ENCODE measurements at places on chromosomes 13 and 19.

DNA sequence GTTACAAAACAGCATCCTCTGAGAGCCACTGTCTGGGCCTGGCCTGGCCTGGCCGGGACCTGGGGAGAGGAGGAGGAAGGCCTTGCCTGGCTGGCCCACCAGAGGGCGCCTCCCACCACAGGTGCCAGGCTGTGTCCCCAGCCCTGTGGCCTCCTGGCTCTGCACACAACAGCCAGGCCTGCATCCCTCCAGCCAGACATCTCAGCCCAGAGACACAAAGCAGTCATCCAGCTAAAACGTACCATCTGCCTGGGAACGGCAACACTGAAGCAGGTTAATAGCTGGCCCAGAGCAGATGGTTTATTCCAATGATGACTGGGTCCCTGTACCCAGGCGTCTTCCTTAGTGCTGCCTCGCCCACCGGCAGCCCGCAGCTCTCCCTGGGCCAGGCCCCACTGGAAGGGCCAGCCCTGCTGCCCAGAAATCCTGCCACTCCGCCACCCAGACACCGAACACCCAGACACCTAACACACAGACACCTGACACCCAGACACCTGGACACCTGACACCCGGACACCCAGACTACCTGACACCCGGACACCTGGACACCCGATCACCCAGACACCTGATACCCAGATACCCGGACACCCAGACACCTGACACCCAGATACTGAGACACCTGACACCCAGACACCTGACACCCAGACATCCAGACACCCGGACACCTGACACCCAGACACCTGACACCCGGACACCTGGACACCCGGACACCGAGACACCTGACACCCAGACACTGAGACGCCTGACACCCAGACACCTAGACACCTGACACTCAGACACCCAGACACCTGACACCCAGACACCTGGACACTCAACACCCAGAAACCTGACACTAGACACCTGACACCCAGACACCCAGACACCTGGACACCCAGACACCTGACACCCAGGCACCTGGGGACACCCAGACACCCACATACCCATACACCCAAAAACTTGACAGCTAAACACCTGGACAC, 20.1 kb downstream of the C19orf12 start:
- DNase-seq = no peak

- no peak for DNase-seq
Observed at GRCh38 chr13:33134213-33134612, 118.0 kb downstream of the KL start.

GRCh38 chr19:10882108-10882457, 10.7 kb downstream of the CARM1 start:
- DNase-seq = no peak

- no peak for DNase-seq
Observed at GRCh38 chr13:106115081-106115480, 420.4 kb downstream of the EFNB2 start.

- DNase-seq = no peak
Observed at GRCh38 chr13:47252627-47253026, 355.8 kb upstream of the HTR2A start.

- no peak for DNase-seq
Observed at GRCh38 chr19:821231-821824, 427 bp downstream of the PLPPR3 start.

GRCh38 chr13:49455007-49455398, 10.9 kb downstream of the SETDB2 start:
- DNase-seq = no peak

GRCh38 chr19:11685676-11686650, 52.8 kb downstream of the ZNF823 start:
- no peak for DNase-seq

- no peak for DNase-seq
Observed at GRCh38 chr19:4866595-4867424, 657 bp downstream of the PLIN3 start.

DNA sequence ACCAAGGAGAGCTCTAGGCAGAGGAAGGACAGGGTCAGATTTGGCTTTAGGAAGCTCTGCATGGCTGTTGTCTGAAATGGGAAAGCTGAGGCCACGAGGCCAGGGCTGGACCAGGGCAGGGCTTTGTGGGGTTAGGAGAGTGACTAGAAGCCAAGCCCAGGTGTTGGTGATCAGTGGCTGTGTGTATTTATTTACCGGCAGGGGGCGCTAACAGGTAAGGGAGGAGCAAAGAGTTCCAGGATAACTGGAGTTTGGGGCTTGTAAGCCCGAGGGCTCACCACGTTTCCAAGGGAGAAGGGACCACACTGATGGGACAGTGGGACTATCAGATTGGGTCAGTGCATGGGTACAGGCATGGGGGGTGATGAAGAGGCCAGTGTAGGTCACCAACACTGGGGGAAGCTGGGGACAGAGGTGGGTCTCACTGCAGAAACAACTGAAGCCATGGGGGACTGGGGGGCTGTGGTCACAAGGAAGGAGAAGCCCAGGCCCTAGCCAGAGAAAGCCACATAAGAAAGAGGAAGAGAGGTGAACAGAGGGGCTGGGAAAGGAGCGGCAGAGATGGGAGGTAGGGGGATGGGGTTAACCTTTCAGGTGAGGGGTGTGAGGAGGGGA, 3.9 kb downstream of the TMEM147 start:
- peak; percentile 67 for DNase-seq

- DNase-seq = no peak
Observed at GRCh38 chr19:1220976-1221903, 15.7 kb downstream of the STK11 start.

GRCh38 chr13:75723901-75724300, 87.8 kb downstream of the LMO7 start:
- DNase-seq = no peak

DNA sequence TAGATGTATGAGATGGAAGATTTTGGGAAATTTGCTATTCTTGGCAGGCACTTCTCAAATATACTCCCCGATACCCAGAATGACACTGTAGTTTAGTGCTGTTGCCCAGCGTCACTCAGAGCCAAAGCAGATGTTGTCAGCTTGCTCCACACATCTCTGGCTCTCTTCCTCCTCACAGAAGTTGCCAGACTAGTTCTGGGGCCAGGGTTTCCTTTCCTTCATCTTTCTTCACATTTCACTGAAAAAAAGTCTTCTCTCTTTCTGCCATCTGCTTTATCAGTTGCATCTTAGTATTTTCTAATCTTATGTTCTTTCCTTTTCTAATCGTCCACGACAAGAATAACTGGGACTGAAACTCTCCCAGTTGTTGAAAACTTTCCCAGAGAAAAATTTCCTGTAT, 251.4 kb downstream of the RGCC start:
- no peak for DNase-seq

DNA sequence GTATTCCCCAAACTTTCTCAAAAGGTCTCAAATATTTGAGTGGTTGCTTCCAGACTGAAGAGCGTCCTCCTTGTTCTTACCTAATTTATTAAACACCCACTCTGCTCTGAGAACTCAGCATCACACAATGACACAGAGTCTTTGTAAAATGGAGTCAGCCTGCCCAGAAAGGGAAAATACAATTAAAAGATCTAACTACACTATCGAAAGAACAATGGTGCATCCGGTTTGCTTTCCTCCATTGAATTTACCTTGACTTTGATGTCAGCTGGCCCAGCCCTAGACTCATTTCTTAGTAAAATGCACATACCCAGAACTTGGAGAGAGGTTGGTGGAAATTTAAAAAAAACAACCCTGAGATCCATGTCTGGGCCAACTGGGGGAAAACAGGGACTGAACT, 120.7 kb upstream of the SERP2 start:
- no peak for DNase-seq

- DNase-seq = no peak
Observed at GRCh38 chr19:50384685-50385535, 763 bp downstream of the POLD1 start.

- DNase-seq = no peak
Observed at GRCh38 chr13:62194371-62194770, 778.7 kb upstream of the PCDH20 start.

- no peak for DNase-seq
Observed at GRCh38 chr13:48040896-48041295, 3.4 kb downstream of the NUDT15 start.

DNA sequence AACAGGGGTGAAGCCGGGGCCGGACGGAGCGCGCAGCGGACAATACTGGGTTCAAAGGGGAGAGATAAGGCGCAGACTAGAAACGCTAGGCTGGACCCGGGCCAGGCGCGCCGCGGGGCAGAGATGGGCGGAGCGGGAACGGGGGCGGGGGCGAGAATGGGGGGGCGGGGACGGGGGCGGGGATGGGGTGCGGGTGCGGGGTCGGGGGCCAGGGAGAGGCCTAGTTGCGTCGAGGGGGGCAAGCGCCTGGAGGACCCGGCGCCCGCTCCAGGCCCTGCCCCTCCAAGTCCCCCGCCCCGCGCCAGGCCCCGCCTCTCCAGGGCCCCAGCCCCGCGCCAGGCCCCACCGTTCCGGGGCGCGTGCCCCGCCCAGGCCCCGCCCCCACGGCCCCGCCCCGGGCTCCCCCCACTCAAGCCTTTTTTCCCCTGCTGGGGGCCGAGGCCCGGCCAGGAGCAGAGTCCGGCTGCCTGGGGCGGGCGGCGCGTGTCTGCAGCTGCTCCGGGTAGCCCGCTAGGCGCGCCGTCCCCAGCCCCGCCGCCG, at the start of gene CERS4:
Gene CERS4 (plus strand): TSS at position 449 of the 540 bp plus-strand sequence. CDS start 41,707 bp downstream, outside the sequence.
- peak; percentile 34 for DNase-seq

DNA sequence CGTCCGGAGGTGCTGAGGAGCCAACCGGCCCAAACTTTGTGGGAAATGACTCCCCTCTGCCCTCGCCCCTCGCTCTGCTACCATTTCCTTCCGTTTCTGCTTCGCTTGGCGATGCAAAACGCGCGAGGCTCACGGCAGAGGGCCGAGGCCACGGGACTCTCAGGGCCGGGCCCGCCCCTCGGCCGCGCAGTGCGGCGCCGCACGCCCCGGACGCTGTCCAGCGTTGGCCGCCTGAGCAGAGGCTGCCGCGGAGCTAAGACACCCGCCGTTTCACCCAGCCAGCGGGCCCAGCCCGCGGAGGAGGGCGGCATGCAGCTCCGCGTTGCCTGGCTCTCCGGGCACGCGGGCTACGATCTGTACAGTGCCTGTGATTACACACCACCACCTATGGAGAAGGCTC, 2.1 kb upstream of the ZNF578 start:
- DNase-seq = no peak

GRCh38 chr13:69423844-69424243, 683.8 kb upstream of the ATXN8OS start:
- DNase-seq = no peak

- DNase-seq = no peak
Observed at GRCh38 chr13:46860722-46861121, 36.1 kb downstream of the HTR2A start.

DNA sequence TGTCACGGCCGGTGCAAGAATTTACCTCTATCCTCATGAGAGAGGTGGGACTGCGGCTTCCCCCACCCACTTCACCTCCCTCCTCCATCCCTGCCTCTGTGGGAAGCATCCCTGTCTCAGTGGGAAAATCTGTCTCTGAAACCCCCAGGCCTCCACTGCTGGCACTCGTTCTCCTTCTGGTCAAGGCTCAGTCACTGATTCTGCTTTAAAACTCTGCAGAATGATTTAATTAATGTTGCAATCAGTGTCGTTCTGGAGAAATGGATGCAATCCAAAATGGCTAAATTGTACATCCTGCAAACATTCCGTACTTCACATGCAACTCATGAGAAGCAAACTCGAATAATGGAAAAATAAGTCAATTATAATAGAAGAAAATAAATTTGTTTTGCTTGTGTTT, 5.6 kb downstream of the RASL11A start:
- no peak for DNase-seq

DNA sequence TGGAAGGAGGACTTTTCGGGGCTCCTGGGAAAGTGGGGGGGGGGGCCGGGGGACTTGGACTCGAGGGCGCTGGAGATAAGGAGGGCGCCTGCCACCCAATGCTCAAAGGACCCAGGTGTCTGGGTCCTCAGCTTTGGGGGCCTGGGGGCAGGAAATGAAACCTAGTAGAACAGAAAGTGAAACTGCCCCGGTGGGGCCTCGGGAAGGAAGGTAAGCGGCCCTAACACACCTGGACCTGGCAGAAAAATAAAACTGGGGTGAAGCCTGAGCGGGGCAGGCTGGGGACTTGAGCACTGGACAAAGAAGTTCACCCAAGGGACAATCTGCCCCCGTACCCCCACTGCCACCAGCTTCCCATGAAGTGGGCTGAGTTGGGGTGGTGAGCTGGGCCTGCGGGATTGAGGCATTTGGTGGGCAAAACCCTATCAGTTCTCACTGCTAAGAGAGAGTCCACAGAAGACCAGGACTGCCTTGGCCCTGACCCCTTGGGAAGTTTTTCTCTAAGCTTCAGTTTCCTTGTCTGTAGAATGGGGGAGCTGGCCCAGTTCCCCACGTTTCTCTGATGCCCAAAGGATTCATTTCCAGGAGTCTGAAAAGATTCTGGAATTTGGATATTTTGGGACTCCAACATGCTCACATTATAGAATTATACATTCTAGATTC, 2.3 kb downstream of the PRKD2 start:
- DNase-seq = no peak

GRCh38 chr13:48938308-48938943, 37.3 kb upstream of the FNDC3A start:
- no peak for DNase-seq

DNA sequence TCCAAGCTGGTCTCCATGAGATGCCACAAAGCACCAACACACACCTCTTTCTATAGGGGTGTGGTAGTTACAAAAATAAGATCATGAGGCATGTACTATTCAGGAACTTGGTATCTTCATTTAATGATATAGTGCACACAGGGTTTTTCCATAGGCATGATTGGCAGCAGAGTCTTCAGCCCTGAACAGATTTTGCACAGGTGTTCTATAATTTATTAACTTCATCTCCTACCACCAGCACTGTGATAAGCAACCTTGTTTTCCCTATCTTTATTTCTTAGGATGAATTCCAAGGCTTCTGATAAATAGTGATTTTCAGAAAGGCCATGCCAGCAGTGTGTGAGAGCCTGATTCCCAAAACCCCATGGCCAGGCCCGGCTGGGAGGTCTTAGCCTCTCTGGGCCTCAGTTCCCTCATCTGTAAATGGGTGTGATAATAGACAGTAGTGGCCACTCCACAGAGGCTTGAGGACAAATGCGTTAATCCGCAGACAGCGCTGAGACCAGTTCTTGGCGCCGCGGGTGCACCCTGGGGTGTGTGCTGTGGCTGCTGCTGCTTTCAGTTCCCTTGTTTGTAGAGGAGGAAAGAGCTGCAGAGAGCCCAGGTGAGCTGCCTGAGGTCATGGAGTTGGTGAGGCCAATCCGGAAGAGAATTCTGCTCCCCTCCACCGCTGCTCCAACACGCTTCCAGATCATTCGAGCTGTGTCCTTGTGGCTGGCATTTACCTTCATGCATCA, 33.1 kb downstream of the DHRS12 start:
- no peak for DNase-seq

GRCh38 chr19:43595605-43595998, 332 bp downstream of the IRGQ start:
- no peak for DNase-seq

DNA sequence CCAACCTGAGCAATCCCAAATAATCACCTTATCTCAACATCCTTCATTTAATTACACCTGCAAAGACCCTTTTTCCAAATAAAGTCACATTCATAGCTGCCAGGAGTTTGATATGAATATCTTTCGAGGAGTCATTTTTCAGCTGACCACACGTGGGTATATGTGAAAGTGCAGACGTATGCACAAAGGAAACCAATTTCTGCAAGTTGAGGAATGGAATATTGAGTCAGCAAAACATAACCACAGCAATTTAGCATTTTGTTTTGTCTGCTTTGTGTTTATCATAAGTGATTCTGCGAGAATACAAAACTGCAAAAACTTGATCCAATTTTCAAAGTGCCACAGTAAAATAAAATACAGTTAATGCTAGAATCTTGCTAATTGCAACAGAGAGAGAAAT, 295.9 kb downstream of the SUCLA2 start:
- no peak for DNase-seq
